ENCODE measurements at places on chromosomes 16 and 17. TPM values are rescaled to one million over a fixed set of nuclear protein-coding genes. Genes with fewer than 3 reads are reported as not detected.

HSD3B7 gene
- 44.2 TPM for total RNA-seq

ADAD2 gene
- not detected for total RNA-seq

NRN1L gene
- 1.3 TPM for total RNA-seq

RGS11 gene
- total RNA-seq, result not detected

DNA sequence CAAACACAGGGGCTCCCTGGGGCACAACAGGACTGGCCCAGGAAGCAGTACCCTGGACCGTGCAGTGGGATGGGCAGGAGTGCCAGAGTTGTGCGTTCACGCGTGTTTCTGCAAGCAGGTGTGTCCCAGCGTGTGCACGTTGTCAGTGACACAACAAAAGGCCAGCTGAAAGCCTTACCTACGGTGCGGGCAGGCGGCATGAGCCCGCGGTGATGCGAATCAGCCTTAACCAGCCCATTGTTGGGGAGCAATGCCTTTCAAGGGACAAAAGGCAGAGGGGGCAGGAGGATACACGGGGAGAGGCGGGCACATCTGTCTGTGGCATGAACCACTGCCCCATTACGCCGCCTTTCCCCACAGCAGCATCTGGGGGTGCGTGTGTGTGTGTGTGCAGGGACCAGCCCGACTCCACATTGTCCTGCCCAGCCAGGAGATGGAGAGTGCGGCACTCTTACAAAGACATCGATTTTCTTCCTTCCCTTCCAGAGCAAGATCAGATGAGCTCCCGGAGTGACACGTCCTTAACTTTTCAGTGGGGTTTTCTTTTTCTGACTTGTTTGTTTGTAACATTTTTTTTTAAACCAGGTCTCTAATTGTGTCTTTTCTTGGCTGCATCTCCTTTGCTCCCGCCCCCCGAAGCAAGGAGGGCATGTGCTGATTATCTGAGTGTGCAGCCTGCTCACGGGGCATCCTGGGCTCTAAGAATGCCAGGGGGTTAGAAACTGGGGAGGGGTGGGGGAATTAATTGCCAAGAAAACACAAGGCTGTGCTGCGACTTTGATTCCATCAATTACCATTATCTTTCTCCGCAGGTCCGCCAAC lies 158.1 kb downstream of the ZNF423 start:
- no peaks in the 10 kb centered on the region for H3K4me1 ChIP-seq
- H3K27me3 ChIP-seq, result peaks cover 94% of the 10 kb centered on the region
- H3K27ac ChIP-seq, result no peak overlapping the region
- no peaks in the 10 kb centered on the region for H3K36me3 ChIP-seq
- DNase-seq, result no peak

DNA sequence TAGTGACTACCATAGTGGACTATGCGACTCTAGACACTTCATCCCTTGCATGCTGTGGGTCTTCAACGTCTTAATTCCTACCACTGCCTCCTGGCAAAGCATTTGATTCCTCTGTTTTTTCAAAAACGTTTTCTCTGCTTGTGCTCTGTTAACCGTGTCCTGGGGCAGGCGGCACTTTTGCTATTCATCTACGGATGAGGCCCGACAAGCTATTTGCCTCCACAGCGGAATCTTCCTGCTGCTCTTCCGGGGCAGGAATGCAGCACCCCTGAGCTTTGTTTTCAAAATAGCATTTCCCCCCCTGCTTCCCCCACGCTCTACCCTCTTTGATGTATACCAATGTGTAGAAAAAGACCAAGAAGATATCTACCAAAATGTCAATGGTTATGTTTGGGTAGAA lies 39.8 kb upstream of the METTL16 start:
- H3K4me3 ChIP-seq, result no peak overlapping the region
- 0 out of 2 replicates have a peak, but pooled peaks cover 8% of the 10 kb centered on the region for H3K4me1 ChIP-seq
- H3K27ac ChIP-seq, result no peak overlapping the region
- DNase-seq, result no peak
- no peaks in the 10 kb centered on the region for H3K27me3 ChIP-seq

DNA sequence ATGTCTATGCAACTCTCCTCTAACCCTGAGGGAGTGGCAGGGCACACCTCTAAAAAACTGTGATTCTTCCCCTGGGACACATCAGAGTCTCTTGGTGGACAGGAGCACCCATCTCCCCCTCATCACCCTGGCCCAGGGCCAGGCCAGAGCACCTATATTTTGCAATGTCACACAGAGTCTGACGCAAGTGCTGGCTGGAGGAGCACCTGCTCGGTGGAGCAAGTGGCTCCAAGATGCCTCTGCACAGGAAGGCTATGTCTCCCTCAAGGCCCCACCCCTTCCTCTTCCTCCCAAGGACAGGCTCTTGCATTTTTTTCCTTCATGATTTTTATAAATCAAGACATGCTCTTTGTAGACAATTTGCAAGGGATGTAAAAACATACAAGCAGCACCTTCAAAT lies 13.3 kb downstream of the SNN start:
- no peaks in the 10 kb centered on the region for H3K4me1 ChIP-seq
- no peak overlapping the region for H3K4me3 ChIP-seq
- H3K36me3 ChIP-seq, result peaks cover 23% of the 10 kb centered on the region
- H3K27me3 ChIP-seq, result no peaks in the 10 kb centered on the region
- no peak overlapping the region for H3K27ac ChIP-seq

DNA sequence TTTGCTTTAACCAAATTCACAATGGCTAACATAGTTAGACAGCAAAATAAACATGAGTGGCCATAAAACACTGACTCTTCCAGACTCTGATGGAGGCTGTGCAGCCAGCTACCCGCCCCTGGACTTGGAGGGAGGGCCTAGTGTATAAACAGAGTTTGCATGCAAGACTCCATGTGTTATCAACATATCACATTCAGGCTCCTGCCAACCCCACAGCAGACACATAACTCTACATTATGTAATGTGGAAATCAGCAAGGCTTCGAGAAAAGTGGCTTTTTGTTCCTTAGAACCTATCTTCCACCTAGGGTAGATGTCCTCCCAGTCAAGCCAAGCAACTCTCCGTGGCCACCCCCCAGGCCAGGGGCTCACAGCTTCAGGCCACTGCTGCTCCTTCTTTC lies 19.3 kb upstream of the SOX9 start:
- peaks cover 25% of the 10 kb centered on the region for H3K4me1 ChIP-seq
- no peak overlapping the region for H3K27ac ChIP-seq
- H3K27me3 ChIP-seq, result no peaks in the 10 kb centered on the region
- H3K4me3 ChIP-seq, result no peak overlapping the region

- no peaks in the 10 kb centered on the region for H3K36me3 ChIP-seq
- H3K4me3 ChIP-seq, result no peak overlapping the region
- H3K27ac ChIP-seq, result no peak overlapping the region
- peaks cover 92% of the 10 kb centered on the region for H3K27me3 ChIP-seq
- DNase-seq, result no peak
- no peaks in the 10 kb centered on the region for H3K4me1 ChIP-seq
These were observed 110.7 kb downstream of the GSG1L start for GRCh38 chr16:27952811-27953210.

GRCh38 chr17:17982801-17983200 lies 10.1 kb downstream of the DRC3 start:
- H3K4me1 ChIP-seq, result no peaks in the 10 kb centered on the region
- no peak overlapping the region for H3K4me3 ChIP-seq
- H3K36me3 ChIP-seq, result no peaks in the 10 kb centered on the region
- no peak for DNase-seq
- H3K27ac ChIP-seq, result no peak overlapping the region

DNA sequence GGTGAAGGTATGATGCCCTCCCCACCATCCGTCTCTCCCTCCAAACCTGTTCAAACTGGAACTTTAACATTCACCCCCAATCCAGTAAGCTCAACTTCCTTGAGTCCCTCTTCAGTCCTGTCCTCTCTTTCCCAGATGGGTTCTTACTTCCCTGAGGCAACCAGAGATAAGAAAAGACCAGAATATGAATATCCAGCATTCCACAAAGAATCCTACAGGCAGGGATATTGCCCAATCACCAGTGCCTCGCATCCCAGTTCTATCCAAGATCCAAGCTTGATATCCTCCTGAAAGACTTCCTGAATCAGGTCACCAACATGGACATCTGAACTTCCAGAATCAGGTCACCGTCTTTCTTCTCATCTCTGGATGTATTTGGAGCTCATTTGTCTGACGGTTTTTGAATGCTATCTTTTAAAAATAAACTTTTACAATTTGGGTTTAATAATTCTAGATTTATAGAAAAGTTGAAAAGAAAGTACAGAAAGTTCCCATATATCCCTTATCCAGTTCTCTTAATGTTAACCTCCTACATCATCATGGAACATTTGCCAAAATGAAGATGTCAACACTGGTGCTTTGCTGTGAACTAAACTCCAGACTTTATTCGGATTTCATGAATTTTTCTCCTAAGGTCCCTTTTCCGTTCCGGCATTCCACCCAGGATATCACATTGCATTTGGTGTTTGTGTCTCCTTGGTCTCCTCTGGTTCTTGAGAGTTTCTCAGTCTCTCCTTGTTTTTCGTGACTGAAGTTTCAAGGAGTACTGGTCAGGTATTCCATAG lies 13.7 kb upstream of the COL1A1 start:
- H3K27me3 ChIP-seq, result 0 out of 2 replicates have a peak, but pooled peaks cover 6% of the 10 kb centered on the region
- H3K4me3 ChIP-seq, result no peak overlapping the region
- peaks cover 28% of the 10 kb centered on the region for H3K4me1 ChIP-seq
- no peaks in the 10 kb centered on the region for H3K36me3 ChIP-seq

DNA sequence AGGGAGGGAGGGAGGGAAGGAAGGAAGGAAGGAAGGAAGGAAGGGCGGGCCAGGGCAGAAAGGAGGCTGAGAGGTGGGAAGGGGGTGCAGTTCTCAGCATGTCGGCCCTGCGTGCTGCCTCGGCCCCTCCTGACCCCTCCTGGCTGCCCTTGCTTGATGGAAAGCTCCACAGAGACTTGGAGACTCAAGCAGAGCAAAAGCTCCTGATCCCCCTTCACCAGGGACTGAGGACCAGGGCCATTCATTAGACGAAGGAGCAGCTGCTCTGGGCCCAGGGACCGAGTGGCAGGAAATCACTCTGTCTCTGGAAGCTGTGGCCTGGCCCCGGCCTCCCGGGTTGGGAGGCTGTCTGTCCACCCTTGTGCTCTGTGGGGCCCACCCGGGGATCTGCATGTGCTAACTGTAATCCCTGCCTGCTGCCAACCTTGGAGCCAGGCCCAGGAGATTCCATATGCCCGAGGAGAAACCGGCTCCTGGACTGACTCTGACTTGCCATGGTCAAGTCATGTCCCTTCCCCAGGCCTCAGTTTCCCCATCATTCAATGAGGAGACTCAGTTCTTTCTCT lies 27.4 kb upstream of the C1QL1 start:
- no peak for DNase-seq
- no peak overlapping the region for H3K4me3 ChIP-seq
- no peak overlapping the region for H3K27ac ChIP-seq
- peaks cover 8% of the 10 kb centered on the region for H3K4me1 ChIP-seq
- peaks cover 27% of the 10 kb centered on the region for H3K27me3 ChIP-seq

GRCh38 chr17:73365301-73365874 lies 53.6 kb upstream of the CDC42EP4 start:
- peaks cover 4% of the 10 kb centered on the region for H3K4me1 ChIP-seq
- no peak overlapping the region for H3K4me3 ChIP-seq
- no peaks in the 10 kb centered on the region for H3K27me3 ChIP-seq
- DNase-seq, result no peak
- no peaks in the 10 kb centered on the region for H3K36me3 ChIP-seq

DNA sequence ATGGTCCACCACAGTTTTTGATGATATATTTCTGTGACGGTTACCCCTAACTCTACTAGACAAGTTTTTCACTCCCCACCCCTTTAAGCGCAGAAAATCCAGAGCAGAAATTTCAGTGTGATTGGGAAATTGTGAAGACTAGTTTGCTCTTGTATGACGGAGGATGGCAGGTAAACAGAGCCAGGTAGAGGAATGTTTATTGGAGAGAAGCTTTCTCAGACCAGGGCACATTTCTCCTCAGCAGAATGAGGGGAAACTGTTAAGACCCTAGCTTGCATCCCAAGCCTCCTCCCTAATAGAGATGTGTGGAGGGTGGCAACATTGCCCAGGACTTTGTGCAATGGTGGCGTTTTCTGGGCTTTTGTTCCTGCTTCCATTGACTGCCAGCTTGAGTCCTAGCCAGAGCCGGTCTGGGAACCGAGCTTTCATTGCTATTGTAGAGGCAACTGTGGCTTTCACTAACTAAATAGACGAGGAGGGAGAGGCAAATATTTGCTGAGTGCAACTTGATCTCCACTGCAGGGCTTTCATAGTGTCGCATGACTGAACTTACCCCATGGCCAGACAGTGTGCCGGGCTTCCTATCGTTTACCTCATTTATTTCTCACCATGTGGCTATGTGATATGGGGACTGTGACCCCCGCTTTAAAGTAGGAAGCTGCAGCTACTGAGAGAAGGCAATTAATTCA lies 159.6 kb upstream of the MPHOSPH6 start:
- no peak overlapping the region for H3K4me3 ChIP-seq
- H3K36me3 ChIP-seq, result no peaks in the 10 kb centered on the region
- H3K27me3 ChIP-seq, result no peaks in the 10 kb centered on the region

- no peak overlapping the region for H3K27ac ChIP-seq
- peaks cover 34% of the 10 kb centered on the region for H3K27me3 ChIP-seq
- H3K36me3 ChIP-seq, result no peaks in the 10 kb centered on the region
- no peak overlapping the region for H3K4me3 ChIP-seq
- H3K4me1 ChIP-seq, result no peaks in the 10 kb centered on the region
- peak; percentile 30 for DNase-seq
These were observed 200.8 kb downstream of the PRKCB start for GRCh38 chr16:24036614-24037013.

- no peak for DNase-seq
- H3K4me3 ChIP-seq, result peak overlapping the region; percentile 66
- H3K27ac ChIP-seq, result no peak overlapping the region
- peaks cover 3% of the 10 kb centered on the region for H3K4me1 ChIP-seq
- no peaks in the 10 kb centered on the region for H3K27me3 ChIP-seq
These were observed 7.9 kb upstream of the BAHCC1 start for GRCh38 chr17:81387100-81388090.

- H3K4me3 ChIP-seq, result no peak overlapping the region
- no peak overlapping the region for H3K27ac ChIP-seq
- H3K4me1 ChIP-seq, result no peaks in the 10 kb centered on the region
- H3K36me3 ChIP-seq, result no peaks in the 10 kb centered on the region
- peaks cover 56% of the 10 kb centered on the region for H3K27me3 ChIP-seq
- no peak for DNase-seq
These were observed 7.2 kb upstream of the CCDC182 start for GRCh38 chr17:57752031-57752905.

DNA sequence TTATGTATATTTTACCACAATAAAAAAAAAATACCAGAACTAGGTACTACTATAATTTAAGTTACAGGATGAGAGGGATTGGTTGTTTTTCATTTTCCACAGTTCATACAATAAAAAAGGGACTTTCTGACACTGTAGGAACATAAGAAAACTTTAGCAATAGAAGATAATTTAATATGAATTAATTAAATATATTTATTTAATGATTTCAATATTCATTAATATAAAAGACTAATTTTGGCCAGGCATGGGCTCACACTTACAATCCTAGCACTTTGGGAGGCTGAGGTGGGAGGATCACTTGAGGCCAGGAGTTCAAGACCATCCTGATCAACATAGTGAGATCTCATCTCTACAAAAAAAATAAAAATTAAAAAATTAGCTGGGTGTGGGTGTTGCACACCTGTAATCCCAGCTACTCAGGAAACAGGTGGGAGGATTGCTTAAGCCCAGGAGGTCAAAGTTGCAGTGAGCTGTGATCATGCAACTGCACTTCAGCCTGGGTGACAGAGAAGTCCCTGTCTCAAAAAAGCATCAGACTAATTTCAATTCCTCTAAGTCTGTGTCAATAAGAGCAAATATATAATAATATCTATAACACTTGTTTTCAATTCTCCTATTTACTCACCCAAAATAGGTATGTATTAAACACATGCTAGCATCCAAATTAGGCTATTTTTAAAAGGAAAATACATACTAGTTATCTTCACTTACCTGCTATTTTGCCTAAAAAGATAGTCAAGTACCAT lies 79.6 kb downstream of the BRIP1 start:
- H3K4me3 ChIP-seq, result no peak overlapping the region
- no peak overlapping the region for H3K27ac ChIP-seq
- H3K27me3 ChIP-seq, result no peaks in the 10 kb centered on the region
- DNase-seq, result no peak
- H3K4me1 ChIP-seq, result no peaks in the 10 kb centered on the region
